ENCODE measurements at places on chromosomes 2 and 18. TPM values are rescaled to one million over a fixed set of nuclear protein-coding genes. Genes with fewer than 3 reads are reported as not detected.

Gene DES
- 37.0 TPM for total RNA-seq

- no peak for DNase-seq
These were observed 182.2 kb downstream of the BCL11A start for GRCh38 chr2:60371219-60371618.

DNA sequence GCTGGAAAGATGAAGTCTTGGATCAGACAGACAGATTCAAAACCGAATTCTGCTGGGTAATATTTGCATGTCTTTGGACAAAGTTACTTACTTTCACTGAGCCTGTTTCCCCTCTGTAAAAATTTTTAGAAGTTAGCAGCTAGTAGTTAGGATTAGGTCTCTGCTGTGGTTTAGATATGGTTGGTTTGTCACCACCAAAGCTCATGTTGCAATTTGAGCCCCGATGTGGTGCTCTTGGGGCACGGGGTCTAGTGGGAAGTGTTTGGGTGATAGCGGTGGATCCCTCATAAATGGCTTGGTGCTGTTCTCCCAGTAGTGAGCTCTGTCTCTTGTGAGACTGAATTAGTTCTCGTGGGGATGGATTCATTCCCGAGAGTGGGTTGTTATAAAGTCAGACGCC lies 38.9 kb upstream of the PNO1 start:
- DNase-seq: no peak

GRCh38 chr2:136129601-136130000 lies 11.7 kb upstream of the CXCR4 start:
- no peak for DNase-seq

DNA sequence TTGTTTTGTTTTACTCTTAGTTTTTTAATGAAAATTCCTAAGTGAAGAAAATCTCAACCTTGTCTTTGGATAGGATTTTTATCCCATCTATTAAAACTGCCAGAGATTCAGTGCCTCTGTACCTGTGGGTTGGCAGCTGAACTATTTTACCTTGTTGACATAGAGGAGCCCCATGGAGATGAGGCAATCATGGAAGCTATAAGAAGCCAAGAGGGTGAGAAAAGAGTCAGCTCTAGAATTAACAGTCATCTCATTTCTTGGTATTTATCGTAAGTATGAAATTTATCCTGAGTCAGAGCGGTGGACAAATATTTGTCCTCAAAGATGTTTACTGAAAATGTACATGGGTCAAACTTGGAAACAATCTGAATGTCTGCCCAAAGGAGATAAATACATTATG lies 35.8 kb upstream of the PGAP1 start:
- DNase-seq: no peak

Gene CCDC74B
- total RNA-seq: 7.1 TPM

Measured in mesothelial cell of epicardium (in vitro differentiated cells).